Activated T-cell treated with anti-CD3 and anti-CD28 coated beads, Interleukin-2, amount 50 U/mL, for 72 hours (primary cell): ENCODE measurements at places on chromosomes 5 and 9. TPM values are rescaled to one million over a fixed set of nuclear protein-coding genes. Genes with fewer than 3 reads are reported as not detected.

- no peaks in the 10 kb centered on the region for H3K4me1 ChIP-seq
- H3K36me3 ChIP-seq, result no peaks in the 10 kb centered on the region
- H3K27me3 ChIP-seq, result no peaks in the 10 kb centered on the region
- H3K4me3 ChIP-seq, result no peak overlapping the region
- H3K27ac ChIP-seq, result no peak overlapping the region
- no peak for DNase-seq
Measured at GRCh38 chr5:126007841-126008240, 415.4 kb upstream of the GRAMD2B start.

- H3K27me3 ChIP-seq, result no peaks in the 10 kb centered on the region
- H3K4me1 ChIP-seq, result no peaks in the 10 kb centered on the region
- no peak for DNase-seq
- no peak overlapping the region for H3K27ac ChIP-seq
- no peaks in the 10 kb centered on the region for H3K36me3 ChIP-seq
- no peak overlapping the region for H3K4me3 ChIP-seq
Measured at GRCh38 chr5:51846015-51846414, 462.8 kb downstream of the ISL1 start.

Gene PAIP1
- total RNA-seq, result 65.0 TPM

- no peak for DNase-seq
- no peaks in the 10 kb centered on the region for H3K27me3 ChIP-seq
- H3K4me1 ChIP-seq, result no peaks in the 10 kb centered on the region
- H3K27ac ChIP-seq, result no peak overlapping the region
Measured at GRCh38 chr5:144436007-144436406, 265.3 kb downstream of the KCTD16 start.

DNA sequence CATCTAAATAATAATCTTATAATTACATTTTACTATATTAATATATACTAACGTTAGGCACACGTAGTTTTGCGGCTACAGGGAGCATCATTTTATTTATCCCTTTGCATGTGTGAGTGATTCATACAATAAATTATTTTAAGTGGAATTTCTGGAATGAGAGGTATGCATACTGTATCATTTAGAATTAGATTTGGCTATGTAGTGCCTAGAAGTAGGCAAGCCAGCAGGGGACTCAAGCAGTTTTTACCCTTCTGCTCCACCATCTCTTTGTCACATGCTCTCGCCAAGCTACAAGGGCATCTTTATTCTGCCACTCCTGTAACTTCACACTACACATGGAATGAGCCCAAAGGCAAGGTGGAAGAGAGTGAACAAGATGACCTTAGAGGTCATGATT lies 60.8 kb downstream of the MEGF10 start:
- DNase-seq, result no peak
- no peak overlapping the region for H3K4me3 ChIP-seq
- no peak overlapping the region for H3K27ac ChIP-seq
- peaks cover 9% of the 10 kb centered on the region for H3K27me3 ChIP-seq

Gene C9orf153
- total RNA-seq, result not detected

GRCh38 chr9:89985068-89985467 lies 380.3 kb downstream of the GADD45G start:
- H3K4me1 ChIP-seq, result peaks cover 59% of the 10 kb centered on the region
- peaks cover 31% of the 10 kb centered on the region for H3K27me3 ChIP-seq

GRCh38 chr5:111117136-111117535 lies 25.0 kb downstream of the WDR36 start:
- no peaks in the 10 kb centered on the region for H3K27me3 ChIP-seq
- H3K27ac ChIP-seq, result no peak overlapping the region
- DNase-seq, result no peak

Gene LCN12
- total RNA-seq, result 1.0 TPM

DNA sequence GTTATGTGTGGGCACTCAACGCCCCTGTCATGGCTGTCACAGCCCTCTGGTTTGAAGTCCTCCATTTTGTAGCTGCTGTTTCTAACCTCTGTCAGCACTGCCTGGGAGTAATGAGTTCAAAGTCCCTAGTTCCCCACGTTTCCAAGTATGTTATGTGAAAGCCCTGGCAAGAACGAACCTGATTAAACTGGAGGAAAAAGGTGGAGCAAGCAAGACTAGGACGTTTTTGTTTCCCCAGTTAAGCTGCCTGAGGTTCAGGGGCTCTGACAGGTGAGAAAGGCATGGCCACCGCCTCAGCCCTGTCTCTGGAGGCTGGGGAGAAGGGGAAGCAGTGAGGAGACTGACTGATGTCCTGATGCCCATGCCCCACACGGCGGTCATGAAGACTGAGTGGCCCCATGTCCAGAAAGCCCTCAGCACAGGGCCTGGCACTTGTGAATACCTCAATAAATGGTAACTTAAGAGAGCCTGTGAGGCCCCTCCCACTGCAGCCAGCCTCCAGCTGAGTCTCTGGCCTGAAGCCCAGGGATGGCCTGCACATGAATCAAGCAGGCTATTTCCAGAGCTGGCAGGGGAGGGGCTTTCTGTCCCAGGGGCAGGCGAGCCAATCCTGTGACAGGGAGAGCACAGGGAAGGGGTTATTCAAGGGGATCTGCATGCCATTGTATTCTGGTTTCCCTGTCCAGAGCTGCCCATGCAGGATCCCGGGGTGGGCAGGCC lies 61.8 kb downstream of the PFDN1 start:
- no peak overlapping the region for H3K27ac ChIP-seq
- peaks cover 1% of the 10 kb centered on the region for H3K36me3 ChIP-seq
- no peak for DNase-seq
- peaks cover 22% of the 10 kb centered on the region for H3K4me1 ChIP-seq

GRCh38 chr9:137705906-137706305 lies 87.1 kb downstream of the EHMT1 start:
- H3K4me1 ChIP-seq, result peaks cover 41% of the 10 kb centered on the region
- no peak overlapping the region for H3K27ac ChIP-seq
- no peak for DNase-seq
- peaks cover 24% of the 10 kb centered on the region for H3K36me3 ChIP-seq
- H3K27me3 ChIP-seq, result no peaks in the 10 kb centered on the region

DNA sequence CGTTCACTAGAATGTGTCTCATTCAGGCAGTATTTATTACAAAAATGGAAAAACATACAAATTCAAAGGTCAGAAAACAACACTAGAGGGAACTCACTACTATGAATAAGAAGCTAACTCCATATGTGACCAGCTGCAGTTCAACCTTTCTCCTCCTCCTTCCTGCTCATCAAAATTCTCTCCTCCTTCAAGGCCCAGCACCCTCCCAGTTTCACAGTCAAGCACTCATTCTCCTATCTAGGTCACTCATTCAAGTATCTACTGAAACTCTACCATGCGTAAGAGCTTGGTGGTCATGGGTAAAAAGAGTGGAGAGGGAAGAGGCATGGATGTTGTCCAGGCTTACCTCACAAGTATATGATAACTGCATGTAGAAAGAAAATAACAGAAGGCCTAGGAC lies 27.7 kb downstream of the ECPAS start:
- DNase-seq, result no peak
- H3K36me3 ChIP-seq, result peaks cover 2% of the 10 kb centered on the region
- H3K4me1 ChIP-seq, result peaks cover 21% of the 10 kb centered on the region

GRCh38 chr5:3287516-3287915 lies 308.1 kb upstream of the IRX1 start:
- DNase-seq, result no peak
- H3K4me1 ChIP-seq, result no peaks in the 10 kb centered on the region
- no peak overlapping the region for H3K4me3 ChIP-seq

DNA sequence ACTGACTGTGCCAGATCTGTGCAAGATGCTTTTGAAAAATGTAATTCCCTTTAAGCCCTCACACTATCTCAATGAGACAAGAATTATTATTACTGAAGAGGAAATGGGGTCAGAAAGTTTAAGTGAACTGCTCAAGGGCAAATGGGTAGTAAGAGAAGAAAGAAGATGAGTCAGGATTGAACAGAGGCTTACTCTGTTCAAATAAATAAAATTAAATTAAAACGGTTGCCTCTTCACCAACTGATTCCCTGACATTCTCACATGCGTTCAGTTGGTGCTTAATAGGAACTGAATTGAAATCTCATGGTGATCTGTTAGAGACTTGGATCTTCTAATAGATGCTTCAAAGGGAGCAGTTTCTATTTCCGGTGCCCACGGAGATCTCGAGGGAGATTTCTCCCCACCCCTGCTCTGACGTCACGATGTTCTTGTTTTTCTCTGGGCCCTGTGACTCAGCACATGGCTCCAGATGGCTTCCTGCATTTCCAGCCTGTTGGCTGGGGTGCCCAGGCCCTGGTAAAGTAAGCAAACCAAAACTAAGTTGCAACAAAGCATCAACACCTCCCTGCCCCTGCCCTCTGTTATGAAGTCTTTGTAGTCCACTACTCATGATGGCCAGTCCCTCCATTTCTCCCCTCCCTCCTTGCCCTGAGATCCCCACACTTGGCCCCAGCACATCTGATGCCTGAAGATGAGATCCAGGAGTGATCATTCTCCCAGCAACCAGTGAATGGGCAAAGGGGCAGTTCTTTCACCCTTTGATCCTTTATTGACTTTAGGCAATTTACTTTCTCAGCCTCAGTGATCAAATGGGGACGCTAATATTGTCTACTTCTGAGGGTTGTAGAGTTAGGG lies 106.1 kb upstream of the CPEB4 start:
- peaks cover 21% of the 10 kb centered on the region for H3K4me1 ChIP-seq
- no peaks in the 10 kb centered on the region for H3K27me3 ChIP-seq
- H3K27ac ChIP-seq, result peak overlapping the region; percentile 75

Gene CCT5
- total RNA-seq, result 218 TPM

DNA sequence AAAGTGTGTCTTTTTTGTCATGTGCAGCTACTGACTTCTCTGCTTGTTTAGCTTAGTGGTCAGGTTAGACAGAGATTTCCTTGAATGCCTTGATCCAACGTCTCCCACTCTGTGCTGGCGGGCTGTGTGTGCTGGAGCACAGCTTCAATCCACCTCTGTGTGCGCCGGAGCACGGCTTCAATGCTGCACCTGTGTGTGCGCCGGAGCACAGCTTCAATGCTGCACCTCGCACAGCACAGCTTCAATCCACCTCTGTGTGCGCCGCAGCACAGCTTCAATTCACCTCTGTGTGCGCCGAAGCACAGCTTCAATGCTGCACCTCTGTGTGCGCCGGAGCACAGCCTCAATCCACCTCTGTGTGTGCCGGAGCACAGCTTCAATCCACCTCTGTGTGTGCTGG lies 69.0 kb upstream of the PHYKPL start:
- H3K4me1 ChIP-seq, result peaks cover 6% of the 10 kb centered on the region
- H3K27ac ChIP-seq, result no peak overlapping the region
- H3K36me3 ChIP-seq, result no peaks in the 10 kb centered on the region
- H3K4me3 ChIP-seq, result no peak overlapping the region
- DNase-seq, result no peak

DNA sequence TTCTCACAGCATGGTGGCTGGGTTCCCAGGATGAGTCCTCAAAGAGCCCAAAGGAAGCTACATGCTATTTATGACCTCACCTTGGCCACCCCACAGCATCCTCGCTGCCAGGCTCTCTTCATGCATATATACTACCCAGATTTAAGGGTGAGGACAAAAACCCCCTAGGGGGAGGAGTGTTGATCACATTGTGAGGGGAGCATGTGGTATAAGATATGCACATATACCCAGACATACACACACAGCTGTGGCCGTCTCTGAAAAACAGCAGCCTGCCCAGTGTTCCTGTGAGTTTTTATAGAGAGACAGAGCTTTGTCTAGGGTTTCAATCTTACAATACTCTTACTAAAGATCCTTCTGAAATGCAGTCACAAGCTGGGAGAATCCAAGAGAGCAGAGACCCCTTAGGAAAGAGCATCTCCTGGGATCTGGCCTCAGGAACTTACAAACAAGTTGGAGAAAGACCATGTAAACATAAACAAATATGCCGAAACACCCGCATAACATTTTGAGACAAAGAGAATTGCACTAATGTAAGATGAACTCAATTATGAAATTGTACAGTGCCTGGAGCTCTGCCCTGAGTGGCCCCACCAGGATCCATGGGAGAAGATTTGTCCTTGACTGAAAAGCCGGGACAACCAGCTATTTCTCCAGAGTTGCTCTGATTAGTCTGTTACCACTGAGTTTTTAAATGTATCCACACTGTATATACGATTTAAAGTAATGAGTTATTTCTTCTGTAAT lies 146.4 kb downstream of the GADD45G start:
- no peaks in the 10 kb centered on the region for H3K27me3 ChIP-seq
- H3K4me3 ChIP-seq, result no peak overlapping the region
- DNase-seq, result no peak
- H3K4me1 ChIP-seq, result peaks cover 20% of the 10 kb centered on the region
- no peaks in the 10 kb centered on the region for H3K36me3 ChIP-seq
